Suppressor macrophage treated with lipopolysaccharide for 1 hour (primary cell): ENCODE measurements at places on chromosomes 2 and 18.

GRCh38 chr2:50102383-50102782 lies 929.5 kb downstream of the NRXN1 start:
- DNase-seq = no peak

DNA sequence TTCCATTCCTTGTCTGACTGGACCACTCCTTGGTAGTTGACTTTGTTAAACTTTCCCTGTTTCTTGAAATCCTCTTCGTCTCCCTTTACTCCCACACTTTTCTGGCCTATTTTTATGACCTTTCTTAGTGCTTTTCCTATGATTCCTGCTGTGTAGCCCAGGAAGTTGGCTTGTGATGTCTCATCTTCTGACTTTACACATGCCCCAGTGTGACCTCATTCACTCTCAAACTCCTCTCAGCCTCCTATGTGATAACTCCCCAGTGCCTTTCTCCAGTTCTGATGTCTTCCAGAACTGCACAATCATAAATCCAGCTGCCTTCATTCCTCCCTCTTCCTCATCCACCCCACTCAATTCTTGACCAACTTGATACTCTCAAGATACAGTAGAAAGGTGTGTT lies 407.6 kb downstream of the TGIF1 start:
- no peak for DNase-seq

DNA sequence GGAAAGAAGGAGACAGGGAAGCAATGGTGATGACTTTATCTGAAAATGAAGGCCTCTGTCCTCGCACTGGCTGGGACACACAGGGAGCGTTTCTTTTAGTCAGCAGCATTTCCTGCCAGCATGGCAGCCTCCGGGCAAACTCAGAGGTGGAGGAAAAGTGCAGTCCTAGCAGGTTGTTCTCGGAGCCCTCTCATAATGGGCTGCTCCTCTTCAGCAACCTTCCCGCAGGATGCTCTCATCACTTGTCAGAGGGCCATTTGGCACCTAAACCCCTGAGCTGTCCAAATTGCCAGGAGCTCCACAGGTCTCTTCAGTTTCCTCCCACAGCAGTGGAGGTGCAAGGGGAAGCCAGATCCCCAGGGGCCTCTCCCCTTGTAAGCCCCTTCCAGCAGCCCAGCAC lies 6.2 kb downstream of the STK39 start:
- DNase-seq = no peak

DNA sequence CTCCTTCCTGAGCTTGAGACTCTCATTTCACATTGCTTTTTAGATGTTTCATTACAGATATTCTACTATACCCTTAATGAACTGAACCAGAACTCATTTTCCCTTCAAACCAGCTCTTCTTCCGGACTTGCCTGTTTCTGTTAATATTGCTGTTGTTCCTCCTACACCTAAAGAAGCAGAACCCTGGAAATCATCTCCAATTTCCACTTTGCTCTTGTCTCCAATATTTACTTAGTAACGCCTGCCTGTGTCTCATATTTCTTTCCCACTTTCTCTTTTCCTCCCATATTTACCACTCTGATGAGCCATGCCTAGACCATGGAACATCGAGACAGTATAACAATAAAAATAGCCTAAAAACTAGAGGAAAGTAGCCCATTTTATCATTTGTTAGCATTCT lies 17.9 kb upstream of the GMCL1 start:
- no peak for DNase-seq

DNA sequence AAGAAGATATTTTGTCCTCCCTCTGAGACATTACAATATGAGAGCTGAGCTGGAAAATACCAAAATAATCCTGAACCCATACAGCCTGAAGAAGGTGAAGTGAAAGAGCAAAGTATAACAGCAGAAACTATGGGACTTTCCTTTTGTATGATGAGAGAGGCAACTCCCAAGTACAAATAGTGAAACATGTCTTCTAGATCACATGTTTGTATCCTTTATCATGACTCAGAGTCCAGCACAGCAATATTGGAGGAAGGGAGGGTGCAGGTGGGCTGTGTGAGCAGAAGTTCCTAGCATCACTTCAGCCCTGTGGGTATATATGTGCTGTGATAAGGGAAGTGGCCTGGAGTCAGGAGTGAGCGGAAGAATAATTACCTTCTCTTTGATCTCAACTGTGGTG lies 265.6 kb upstream of the NRXN1 start:
- DNase-seq = no peak

GRCh38 chr2:116935097-116935814 lies 879.2 kb upstream of the DDX18 start:
- no peak for DNase-seq

DNA sequence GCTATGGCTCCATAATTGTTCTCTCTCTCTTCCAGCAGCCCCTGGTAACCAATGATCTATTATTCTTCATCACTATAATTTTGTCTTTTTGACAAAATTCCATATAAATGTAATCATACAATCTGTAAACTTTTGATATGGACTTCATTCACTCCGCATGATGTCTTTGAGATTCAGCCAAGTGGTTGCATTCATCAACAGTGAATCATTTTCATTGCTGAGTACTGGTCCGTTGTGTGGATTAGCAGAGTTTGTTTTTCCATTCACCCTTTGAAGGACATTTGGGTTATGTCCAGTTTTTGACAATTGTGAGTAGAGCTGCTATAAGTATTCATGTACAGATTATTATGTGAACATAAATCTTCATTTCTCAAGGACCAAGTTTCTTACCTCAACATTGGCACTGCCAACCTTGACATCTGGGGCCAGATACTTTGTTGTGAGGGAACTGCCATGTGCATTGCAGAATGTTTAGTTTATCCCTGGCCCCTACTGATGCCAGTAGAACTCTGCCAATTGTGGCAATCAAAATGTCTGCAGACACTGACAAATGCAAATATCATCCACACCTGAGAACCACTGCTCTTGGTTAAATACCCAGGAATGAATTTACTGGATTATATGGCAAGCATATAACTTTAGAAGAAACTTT lies 48.4 kb upstream of the BCL2L11 start:
- DNase-seq = no peak

DNA sequence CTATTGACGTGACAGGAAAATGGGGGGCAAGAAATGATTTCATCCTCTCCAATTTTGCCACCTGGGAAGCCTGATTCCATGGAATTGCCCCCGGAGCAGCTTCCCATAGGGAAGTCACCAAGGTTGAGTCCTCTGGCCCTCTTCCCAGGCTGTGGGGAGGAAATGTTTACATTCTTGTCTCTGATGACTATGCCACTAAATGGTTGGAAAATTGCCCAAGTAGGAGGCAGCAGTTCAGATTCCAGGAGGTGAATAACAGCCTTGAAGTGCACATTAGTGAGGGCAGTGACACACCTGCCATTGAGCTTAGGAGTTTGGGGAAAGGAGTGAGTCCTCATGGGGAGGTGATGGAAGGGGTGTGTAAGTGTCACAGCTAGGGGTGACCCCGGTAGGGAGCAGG lies 449.2 kb upstream of the DCC start:
- DNase-seq = no peak

- no peak for DNase-seq
Measured at GRCh38 chr2:2520401-2520811, 189.3 kb upstream of the MYT1L start.

DNA sequence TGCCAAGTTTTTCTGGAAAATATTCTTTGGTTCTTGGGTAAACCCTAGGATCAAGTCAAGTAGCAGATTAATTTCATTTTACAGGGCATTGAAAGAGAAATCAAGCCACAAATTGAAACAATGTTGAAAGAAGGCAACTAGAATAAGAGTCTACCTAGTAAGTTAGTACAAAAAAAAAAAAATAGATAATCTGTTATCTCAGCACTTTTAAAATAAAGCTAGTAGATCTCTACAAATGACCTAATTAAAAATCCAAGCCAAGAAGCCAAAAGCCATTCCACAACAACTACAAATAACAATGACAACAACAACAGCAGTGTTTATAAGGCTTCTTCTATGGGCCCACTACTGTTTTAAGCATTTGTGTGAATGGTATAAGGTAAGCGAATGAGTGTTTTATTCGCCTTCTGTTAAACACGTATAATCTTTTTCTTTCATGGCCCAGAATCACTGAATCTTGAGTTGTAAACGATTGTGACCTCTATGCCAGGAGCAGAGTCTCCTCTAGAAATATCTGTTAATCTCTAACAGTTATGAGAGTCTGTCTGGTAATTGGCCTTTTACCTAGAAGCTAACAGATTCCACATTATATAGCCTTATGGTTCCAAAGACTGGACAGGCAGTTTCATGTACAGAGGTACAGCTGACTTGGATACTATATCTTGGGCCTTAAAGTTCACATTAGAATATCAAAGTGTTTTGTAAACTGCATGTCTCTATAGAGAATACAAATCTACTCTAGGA lies 28.6 kb upstream of the CUL3 start:
- DNase-seq = no peak

GRCh38 chr2:65130664-65131175 lies 814 bp upstream of the RAB1A start:
- no peak for DNase-seq

DNA sequence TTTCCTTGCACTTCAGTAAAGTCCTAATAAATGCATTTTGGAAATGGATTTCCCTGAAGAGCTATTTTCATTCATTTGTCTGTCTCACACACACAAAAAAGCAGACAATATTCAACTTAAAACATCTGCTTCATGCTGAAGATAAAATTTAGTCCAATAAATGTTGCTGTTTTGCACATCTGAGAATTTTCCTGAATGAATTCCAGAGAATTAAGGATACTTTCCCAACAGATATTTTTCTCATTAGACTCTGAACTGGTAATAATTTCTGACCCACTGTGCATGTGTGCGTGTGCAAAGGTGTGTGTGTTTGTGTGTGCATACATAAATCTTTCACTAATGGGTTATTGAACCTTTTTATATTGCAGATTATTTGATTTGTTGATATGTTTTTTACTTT lies 390.2 kb upstream of the TMEFF2 start:
- no peak for DNase-seq

DNA sequence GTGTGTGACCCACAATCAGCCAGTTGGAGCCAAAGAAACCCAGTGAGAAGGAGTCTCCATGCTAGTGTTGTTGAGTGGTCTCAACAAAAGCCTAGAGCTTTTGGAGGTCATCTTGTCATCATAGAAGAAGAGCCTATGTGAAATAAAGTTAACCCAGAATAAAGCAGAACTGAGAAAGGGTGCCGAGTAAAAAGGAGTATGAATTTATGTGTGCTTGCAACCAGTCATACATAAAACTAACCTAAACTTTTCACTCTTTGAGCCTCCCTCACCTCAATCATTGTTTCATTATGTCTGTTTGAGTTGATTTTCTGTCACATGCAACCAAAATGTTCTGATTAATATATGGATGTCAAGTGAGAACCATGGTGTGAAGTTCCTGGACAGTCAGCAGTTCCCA lies 599.3 kb upstream of the ZEB2 start:
- no peak for DNase-seq

- DNase-seq = no peak
Measured at GRCh38 chr2:59019566-59020159, 778.5 kb upstream of the FANCL start.
